H9 (cell line): ENCODE measurements at places on chromosomes 2 and 18. TPM values are rescaled to one million over a fixed set of nuclear protein-coding genes. Genes with fewer than 3 reads are reported as not detected.

DNA sequence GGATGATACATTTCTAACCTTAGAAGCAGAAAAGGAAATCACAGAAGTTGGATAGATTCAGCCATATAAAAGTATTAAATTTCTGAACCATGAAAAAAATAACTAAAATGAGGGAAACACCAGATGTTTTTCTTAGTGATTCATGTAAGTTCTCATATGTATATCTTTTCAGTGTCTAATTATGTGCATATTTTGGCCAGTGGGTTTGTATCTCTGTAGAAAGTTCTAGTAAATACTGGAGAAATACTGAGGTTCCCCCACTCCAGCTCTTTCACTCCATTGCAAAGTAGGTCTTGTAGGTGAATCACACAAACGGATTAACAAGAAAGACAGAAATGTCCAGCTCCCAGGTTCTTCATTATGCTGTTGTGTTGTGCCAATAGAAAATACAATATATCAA, 222.3 kb downstream of the NEDD4L start:
- DNase-seq = no peak

GRCh38 chr2:54514822-54515569, 58.9 kb downstream of the SPTBN1 start:
- no peak for DNase-seq

- peak; percentile 84 for DNase-seq
These were observed 214.9 kb upstream of the CHST9 start for GRCh38 chr18:27400001-27400400.

DNA sequence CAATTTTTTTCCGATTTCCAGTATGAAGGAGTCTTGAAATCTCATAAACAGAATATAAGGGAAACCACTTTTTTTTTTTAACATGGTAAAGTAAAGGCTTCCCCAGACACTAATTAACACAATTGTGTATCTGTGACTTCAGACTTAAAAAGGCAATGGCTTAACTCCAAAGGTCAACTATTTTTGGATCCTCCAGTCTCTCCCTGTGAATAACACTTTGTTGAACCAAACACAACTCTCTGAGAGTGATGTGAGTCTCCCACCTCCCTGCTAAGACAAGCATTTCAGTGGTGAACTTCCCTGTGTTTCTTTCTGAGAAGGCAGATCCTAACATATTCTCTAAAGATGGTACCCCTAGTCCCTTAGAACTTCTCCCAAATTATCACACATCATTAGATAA, 219.6 kb upstream of the RBBP8 start:
- no peak for DNase-seq

DNA sequence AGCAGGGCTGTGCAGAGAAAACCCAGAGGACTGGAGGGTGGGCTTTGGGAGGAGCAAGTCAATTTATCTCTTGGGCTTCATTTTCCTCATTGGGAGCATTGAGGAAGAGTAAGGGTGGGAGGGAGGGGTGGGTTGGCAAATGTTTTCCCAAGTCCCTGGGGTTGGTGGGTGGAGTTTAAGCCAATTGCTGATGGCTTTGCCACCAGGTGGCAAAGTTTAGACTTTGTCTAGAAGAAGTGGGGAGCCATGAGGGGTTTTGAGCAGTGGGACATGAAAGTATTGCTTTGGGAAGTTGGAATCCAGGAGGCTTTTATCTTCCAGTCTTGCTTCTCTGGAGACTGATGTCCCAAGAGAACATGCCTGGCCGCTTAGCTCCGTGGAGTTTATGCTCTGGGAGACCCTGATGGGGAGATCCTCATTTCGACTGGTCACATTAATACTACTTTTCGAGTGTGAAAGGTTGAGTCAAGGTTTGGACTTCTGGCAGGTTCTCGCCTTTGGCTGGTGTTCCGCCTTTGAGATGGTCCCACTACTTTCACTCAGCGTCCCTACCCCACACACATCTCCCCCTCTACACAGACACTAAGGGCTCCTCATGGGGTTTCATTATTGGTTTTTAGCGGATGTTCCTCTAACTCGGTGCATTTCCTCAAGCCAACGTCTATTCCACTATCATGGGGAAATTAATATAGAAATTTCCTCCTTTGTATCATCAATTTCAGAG, 126.7 kb downstream of the PRKCE start:
- no peak for DNase-seq

DNA sequence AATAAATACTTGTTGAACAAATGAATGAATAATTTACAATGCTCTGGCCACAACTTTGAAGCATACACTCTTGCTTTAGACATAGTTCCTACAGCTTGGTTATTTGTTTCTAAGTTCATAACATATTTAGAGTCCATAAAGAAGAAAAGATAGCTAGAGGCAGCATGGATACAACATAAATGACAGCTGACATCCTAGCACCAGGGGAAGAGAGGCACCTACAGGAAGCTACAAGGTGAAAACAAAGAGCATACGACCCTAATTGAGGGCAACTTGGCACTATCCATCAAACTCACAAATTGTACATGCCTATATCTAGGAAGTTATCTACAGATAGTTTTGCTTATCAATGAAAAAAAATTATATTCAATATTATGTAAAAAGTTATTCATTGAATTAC, 88.9 kb downstream of the PLEKHM3 start:
- no peak for DNase-seq

The PPP1R1C gene
- 4.0 and 5.4 TPM in 2 replicates for total RNA-seq

The DUSP11 gene
- 21.4 and 22.8 TPM in 2 replicates for total RNA-seq

GRCh38 chr2:217994776-217995274, 8.0 kb downstream of the TNS1 start:
- no peak for DNase-seq

- no peak for DNase-seq
These were observed 22.3 kb downstream of the QPCT start for GRCh38 chr2:37366773-37367172.

- no peak for DNase-seq
These were observed 126.2 kb upstream of the EML6 start for GRCh38 chr2:54597153-54597848.

DNA sequence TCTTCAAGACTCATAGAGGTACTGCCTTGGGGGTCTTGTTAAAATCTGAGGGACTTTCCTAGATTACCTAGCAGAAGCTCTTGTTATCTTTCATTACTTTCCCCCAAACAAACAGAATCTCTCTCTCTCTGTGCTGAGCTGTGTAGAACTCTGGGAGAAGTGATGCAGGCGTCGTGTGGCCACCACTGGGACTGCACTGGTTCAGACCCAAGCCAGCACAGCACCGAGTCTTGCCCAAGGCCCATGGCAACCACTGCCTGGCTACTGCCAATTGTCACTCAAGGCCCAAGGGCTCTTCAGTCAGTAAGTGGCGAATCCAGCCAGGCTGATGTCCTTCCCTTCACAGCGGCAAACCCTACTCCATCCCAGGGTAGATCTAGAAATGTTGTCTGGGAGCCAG, 28.6 kb downstream of the PPP1R1C start:
- DNase-seq = peak; percentile 36

The TMEM163 gene
- 0.39 and 0.66 TPM in 2 replicates for total RNA-seq

The MORN2 gene
- 6.7 and 8.0 TPM in 2 replicates for total RNA-seq

DNA sequence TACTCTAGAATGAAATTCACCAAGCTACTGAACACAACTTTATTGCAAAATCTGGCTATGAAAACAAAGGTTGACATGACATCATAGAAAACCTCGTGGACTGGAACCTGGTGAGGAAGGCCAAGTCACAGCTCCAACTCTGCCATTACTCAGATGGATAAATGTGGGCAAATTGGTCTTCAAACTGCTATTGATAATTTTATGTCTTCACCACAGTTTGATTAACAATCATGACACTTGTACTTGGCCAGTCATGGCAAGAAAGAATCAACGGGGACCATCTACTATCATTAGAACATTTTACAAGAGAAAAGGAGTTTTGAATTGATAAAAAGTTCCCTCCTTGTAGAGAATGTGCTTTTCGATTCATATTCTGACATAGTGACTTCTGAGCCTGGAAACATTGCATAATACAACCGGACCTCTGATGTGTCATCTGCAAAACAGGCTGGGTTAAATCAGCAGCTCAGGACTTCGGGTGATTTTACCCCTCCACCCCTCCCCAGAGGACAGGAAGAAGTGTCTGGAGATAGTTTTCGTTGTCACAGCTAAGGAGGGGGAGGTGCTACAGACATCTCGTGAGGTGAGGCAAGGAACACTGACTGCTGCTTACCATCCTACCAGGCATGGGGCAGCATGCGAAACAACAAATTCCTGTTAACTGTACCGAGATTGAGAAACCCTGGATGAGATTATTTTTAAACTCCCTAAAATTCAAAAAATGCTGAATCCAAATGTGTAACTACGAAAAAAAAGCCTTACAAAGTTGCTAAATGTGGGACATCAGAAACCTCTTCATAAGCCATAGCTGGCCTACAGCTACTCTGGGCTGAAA, 8.4 kb downstream of the L3MBTL4 start:
- DNase-seq = no peak

DNA sequence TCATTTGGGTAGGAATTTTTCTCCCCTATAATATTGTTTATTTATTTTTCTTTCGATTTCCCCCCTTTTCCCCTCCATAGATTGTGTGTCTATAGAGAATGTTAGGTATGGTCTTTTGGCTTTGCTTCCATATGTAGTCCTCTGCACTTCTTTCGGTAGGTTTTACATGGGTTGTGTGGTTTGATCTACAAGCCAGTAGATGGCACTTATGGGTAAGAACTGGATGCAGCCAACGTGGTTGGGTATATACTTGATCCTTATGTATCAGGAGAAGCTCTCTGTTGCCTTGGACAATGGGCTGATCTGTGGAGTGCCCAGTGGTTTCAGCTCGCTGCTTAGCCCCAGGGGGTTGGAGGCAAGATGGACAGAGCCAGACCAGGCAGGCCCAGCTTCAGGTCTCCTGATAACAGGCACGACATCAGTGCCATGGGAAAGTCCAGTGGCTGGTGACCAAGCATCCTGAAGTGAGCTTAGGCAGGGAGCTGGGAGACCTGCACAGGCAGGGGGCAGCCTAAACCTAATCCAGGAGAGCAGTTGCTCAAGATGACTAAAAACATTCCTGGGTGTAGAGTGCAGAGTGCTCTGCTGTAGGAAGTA, 488.3 kb downstream of the CCDC85A start:
- peak; percentile 27 for DNase-seq

DNA sequence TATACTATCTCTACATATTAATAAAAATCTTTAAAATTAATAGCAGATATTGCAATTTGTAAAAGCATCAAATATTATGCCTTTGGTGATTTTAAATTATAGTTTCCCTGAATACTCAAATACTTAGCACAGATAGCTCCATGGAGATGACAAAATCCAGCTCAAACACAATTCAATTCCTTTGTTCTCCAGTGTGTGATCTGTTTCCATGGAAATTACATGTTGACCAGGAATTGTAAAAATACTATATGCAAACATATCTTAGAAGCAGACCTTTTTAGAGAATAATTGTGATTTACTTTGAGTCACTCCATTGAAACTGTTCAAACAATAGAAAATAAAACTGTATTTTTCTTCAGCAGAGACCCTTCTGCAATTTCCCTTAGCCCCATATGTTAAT, 68.3 kb downstream of the FAM161A start:
- no peak for DNase-seq

DNA sequence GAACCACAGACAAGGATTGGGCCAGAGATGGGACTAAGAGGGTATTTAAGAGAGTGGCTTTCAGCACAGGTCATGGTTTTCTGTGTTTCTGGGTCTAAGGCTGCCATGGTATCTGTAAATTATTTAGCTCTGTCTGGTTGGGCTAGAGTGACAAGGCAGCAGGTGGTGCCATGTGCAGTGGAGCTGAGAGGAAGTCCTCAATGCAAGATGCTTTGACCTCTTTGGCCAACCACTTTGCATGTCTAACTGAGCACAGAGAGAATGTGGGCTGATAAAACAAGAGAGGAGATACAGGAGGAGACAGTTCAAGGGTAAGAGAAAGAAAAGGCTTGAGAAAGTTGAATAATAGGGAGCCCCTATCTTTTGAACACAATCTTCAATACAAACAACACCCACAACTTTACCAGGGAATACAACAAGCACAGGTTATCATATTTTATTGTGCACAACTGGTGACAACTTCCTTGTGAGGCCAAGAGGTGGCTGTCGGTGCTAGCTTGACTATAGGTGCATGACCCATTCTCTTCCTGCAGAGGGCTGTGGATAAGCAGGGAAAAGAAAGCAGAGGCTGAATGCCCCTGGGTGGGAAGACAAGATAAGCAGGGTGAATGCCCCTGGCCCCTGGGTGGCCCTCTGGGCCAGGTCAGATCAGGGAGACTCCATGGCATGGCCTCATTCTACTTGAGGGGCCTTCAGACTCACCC, 12.3 kb downstream of the FLACC1 start:
- no peak for DNase-seq

GRCh38 chr2:38599706-38600105, 3.0 kb downstream of the HNRNPLL start:
- no peak for DNase-seq

The REG1B gene
- total RNA-seq = not detected in 2 replicates

The SLC8A1 gene
- total RNA-seq = 1.7 and 1.9 TPM in 2 replicates

GRCh38 chr2:189192766-189193165, 13.2 kb upstream of the COL5A2 start:
- no peak for DNase-seq

- DNase-seq = peak; percentile 76
These were observed 1.5 kb downstream of the PXDN start for GRCh38 chr2:1742681-1743395.

GRCh38 chr2:120578576-120579352, 156.9 kb upstream of the GLI2 start:
- no peak for DNase-seq

DNA sequence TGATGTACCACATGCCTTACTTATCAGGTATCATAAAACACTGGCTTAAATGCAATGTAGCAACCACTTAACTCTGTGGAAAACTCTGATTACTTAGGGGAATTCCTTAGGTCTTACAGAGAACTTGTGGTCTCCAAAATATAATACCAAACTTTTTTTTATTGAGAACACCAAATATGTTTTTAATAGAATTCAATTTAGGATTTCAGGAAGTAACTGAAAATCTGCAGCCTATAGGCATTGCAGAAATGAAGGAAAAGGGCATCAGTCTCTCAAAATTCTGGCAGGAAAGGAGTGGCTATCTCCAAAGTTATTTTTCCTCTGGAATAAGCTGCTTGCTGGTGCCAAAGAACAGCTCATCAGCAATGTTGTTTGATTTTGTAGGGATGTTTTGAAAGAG, 105.3 kb upstream of the UGP2 start:
- no peak for DNase-seq

The STARD6 gene
- total RNA-seq = not detected in 2 replicates

GRCh38 chr18:59132810-59133465, 6.7 kb upstream of the SEC11C start:
- no peak for DNase-seq

The DPP10 gene
- 10.9 and 11.3 TPM in 2 replicates for total RNA-seq

The ST8SIA3 gene
- 1.9 and 2.3 TPM in 2 replicates for total RNA-seq

DNA sequence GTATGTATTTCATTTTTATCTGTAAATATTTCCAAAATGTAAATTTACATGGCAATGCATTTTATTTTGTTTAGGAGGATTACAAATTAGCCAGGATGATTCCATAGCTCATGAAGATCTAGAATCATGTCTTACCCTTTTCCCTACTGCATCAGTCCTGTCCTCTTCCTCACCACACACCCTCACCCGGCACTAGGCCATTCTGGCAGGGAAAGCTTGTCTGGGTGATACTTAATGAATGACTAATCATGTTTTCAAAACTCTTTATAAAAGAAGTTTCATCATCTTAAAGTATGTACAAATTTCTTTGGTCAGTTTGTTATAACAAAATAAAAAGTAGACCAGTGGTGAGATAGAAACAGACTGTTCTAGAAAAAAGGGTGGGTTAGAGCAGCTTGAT, 283.3 kb upstream of the VWC2L start:
- DNase-seq = no peak

GRCh38 chr2:159677654-159678053, 34.7 kb upstream of the MARCHF7 start:
- no peak for DNase-seq
